ENCODE measurements at places on chromosomes 3 and 15. TPM values are rescaled to one million over a fixed set of nuclear protein-coding genes. Genes with fewer than 3 reads are reported as not detected.

BCHE gene
- total RNA-seq = 1.6 TPM

DNA sequence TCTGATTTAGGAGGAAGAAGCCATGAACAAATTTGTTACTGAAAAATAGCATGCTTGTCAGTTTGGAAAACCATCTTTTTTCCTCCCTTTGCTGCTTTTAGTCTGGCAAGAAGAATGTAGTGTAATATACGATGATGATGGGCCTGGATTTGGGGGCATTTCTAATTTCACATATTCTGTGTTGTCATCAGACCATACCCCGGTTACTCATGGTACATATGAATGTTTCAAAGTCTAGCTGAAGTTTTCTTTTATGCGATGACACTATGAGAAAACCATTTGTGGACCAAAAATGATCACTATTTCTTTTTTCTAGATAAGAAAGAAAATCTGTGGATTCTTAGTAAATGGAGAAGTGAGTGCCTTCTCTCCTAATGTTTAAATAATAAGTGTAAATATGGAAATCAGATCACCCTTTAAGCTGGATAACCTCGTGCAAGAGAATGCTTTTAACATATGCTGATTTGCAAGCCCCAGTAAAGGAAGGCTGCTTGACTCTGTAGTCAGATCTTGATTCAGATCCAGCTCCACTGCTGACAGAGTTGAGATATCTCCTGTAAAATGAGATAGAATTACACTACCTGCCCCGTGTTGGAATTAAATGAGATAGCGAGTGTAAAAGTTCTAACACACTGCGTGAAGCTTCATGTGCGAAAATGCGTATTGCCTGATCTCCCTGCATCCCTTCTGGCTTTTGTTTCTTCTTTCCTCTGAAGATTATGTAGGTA is 3.0 kb downstream of the MEF2A start:
- no peak for DNase-seq

- no peak for DNase-seq
These were observed 133.0 kb upstream of the NR2E3 start for GRCh38 chr15:71677352-71677751.

ZKSCAN7 gene
- total RNA-seq = 5.8 TPM

DNA sequence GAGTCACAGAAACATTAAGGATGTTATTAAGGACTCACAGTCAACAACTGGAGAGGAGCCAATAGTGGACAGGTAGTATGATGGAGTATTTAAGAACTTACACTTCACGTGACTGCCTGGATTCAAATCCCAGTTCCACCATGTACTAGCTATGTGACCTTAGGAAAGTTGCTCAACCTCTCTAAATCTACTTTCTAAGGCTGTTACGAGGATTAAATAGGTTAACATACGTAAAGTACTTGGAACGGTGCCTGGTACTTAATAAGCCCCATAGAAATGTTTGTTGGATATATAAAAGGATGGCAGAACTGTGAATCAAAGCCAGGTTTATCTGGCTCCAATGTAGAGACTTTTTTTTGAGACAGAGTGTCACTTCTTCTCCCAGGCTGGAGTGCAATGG is 24.4 kb downstream of the THRB start:
- DNase-seq = no peak

DNAH12 gene
- total RNA-seq = under 0.01 TPM

- no peak for DNase-seq
These were observed 11.9 kb upstream of the LRTM1 start for GRCh38 chr3:54939557-54940300.

DNA sequence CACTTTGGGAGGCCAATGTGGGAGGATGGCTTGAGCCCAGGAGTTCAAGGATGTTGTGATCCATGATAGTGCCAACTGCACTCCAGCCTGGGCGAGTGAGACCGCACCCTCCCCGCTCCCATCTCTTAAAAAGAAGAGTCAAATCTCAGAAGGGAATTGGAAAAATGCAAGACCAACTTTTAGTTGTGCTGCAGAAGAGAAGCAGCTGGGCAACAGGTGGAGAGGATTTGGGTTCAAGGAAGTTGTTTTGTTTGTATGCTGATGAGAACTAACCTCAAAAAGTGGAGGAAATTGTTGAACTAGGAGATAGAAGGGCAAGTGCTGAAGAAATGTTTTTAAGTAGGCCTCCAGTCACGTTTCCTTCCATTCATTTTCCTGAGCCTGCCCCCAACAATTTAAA is 12.8 kb upstream of the PDCD7 start:
- DNase-seq = no peak

- DNase-seq = no peak
These were observed 27.0 kb upstream of the FSTL1 start for GRCh38 chr3:120477781-120478180.

DNA sequence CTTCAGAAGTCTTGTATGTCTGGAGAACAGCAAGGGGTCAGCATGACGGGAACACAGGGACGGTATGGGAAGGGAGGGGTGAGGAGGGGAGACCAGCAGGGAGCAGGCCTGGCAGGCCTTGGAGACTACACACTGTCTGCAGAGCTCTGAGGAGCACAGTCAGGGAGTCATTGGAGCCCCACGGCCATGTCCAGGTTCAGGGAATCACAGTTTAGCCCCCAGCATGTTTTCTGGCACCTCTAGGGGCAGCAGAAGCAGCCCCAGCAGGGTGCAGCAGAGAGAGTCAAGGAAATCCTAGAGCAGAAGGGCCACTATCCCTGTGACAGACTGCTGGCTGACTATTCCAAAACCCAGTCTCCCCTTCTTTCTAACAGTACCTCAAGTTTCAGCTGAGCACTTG is 3.2 kb downstream of the LAMP3 start:
- no peak for DNase-seq

- no peak for DNase-seq
These were observed 114.2 kb upstream of the UMPS start for GRCh38 chr3:124615896-124616543.

SLC12A1 gene
- total RNA-seq = not detected

All from fibroblast of villous mesenchyme (primary cell).